Activated CD4-positive, CD25-positive, alpha-beta regulatory T cell treated with anti-CD3 and anti-CD28 coated beads, Interleukin-2, amount 50 U/mL, for 24 hours (primary cell): ENCODE measurements at places on chromosomes 12 and 14.
A peak's percentile ranks its signal among the peaks of the same experiment; 100 is the strongest.

GRCh38 chr14:106578481-106578880, 1052.1 kb downstream of the TMEM121 start:
- ATAC-seq: no peak

- ATAC-seq: no peak
Observed at GRCh38 chr14:80624581-80624980, 317.0 kb downstream of the CEP128 start.

DNA sequence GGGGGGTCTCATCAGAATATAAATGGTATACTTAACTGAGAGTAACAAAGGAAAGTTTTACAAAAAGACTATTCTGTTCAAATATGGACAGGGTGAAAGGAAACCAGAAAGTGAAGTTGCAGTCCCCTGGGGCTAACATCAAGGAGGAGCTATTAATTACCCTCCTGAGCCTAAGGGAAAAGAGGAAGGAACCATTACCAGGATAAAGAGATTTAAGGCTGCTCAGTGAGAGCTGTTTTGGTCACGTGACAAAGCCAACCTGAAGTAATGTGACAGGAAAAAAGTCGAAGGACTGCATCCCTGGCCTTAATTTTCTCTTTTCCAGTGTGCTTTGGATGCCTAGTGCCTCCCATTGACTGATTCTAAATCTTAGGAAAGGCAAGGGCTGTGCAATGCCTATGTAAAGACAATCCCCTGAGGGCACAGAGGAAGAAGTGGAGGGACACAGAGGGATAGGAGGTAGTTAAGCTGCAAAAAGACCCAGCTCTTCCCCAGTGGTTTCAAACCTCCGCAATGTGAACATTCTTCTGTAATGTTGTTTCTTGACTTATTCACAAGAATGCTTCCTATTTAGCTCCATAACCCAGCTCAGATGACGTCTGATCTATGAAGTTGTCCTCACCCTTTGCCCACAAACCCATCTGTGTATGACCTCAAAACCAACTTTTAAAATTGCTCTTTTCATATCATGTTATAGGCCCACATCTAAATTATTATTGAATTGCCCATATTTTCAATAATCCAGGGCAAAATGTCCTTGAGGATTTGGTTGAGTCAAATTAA, 187.7 kb upstream of the DCN start:
- ATAC-seq: no peak

DNA sequence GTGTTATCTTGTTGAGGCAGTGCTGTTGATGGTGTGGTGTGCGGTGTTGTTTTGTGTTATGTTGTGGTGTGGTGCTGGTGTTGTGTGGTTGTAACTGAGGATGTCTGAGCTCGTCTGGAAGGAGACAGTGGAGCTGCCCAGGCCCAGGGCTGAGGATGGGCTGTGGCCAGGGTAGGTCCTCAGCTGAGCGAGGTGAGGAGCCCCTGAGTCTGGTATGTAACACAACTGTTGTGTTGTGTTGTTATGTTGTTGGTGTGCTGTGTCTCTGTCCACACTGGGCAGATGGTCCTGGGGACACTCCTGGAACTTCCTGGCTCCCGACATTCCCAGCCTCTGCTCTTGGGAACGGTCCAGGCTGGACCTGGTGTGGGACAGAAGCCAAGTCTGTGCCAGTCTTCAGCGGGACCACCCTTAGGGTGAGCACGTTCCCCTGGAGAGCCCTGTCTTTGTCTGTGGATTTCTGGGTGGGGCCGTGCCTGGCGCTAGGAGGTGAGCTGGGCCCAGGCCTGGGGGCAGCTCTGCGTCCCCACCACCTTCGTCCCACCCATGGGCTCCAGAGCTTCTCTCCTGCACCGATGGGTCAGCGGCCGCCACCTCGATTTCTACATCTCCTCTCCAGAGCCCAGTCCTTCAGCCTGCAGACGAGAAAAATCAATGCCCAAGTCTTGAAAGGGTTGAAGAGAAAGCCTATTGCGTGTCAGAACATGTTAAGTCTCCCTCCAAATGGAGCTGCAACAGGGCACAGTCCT, 27.4 kb upstream of the SFSWAP start:
- ATAC-seq: no peak

- no peak for ATAC-seq
Observed at GRCh38 chr12:14612898-14613445, 45.3 kb upstream of the PLBD1 start.

DNA sequence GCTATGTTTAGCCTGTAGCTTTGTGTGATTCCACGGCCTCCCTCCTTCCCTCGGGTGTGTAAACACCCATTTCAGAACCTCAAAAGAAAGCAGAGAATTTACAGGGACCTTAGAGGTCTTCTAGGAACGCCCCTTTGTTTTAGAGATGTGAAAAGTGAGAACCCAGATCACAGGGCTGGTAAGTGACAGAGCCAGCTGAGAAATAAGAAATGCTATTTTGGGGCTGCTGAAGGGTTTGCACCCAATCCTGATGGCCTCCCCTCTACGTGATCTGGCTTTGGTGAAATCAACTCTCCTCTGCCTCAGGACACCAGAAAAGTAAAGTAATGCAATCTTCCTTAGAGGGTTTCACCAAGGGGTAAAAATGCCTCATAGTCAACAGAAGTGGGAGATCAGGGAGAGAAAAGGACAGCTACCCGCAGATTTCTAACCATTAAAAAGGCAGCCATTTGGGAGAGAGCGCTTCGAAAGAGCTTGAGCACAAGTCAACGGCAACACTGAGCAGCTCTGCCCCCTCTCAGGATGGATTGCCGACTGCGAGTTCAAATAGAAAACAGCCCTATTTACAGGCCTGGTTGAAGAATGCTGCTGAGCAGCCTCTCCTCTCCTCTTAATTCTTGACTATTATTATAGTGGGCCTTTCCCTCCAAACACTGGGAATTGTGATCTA, 78.5 kb upstream of the RASSF3 start:
- ATAC-seq: no peak

DNA sequence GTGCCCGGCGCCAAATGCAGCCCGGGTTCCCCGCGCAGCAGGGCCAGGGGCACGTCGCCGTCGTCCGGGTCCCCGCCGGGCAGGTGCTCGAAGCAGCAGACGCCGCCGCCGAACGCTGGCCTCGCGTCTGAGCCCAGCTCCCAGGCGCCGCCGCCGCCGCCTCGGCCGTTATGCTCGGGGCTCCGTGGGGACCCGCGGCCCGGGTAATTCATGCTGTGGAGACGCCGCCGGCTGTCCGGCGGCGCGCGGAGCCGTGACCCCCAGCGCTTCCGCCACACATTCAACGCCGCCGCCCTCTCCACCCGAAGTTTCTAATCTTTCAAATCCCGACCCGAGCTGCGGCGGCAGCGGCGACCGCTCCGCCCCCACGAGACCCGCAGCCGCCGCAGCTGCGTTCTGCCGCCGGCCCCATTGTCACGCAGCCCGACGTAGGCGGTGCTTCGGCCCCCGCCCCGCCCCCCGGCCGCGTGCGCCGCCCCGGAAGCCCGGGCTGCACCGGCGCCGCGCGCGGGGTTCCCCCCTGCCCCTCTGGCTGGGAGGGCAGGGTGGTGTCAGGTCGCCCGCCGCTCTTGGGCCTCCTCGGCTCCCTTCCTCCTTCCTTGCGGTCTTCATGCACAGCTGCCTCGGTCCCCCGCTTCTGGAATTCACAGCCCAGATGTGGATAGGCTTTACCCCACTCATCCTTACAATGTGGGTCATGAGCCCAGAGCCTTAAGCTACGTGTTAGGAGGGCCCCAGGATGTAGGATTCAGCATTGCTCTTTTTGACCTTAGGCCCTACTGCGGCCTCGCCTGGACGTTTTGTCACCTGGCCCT, at the start of gene DDHD1:
DDHD1 (minus strand) TSS at position 437 of the 815 bp plus-strand sequence; CDS start at position 212, 225 bp downstream.
- peak; percentile 78 for ATAC-seq

- ATAC-seq: no peak
Observed at GRCh38 chr14:100282083-100282350, 24.2 kb downstream of the SLC25A29 start.

- no peak for ATAC-seq
Observed at GRCh38 chr12:57539134-57539768, 7.7 kb downstream of the DCTN2 start.

GRCh38 chr14:55758796-55759195, 178.8 kb downstream of the KTN1 start:
- no peak for ATAC-seq

- ATAC-seq: no peak
Observed at GRCh38 chr12:109735051-109735521, 21.5 kb downstream of the FAM222A start.

GRCh38 chr12:67558775-67559174, 89.8 kb upstream of the DYRK2 start:
- ATAC-seq: no peak

- no peak for ATAC-seq
Observed at GRCh38 chr12:69985656-69986055, 160.6 kb downstream of the MYRFL start.

DNA sequence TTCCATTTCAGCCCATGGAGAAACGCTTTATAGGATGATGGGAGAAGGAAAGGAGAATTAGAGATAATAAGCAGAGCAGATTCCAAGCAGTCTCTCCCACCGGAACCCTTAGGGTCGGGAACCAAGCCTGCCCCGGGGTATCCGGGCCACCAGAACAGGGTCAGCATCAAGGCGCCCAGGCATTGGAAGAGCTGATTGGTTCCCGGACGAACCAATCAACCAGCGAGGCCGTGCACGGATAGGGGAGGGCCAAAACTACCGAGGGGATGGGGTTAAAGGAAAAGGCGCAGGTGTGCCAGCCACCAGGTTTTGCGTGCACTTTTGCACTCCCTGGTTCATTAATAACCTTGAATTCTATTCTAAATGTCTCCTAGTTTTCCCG, 1.7 kb downstream of the PPM1H start:
- no peak for ATAC-seq

- no peak for ATAC-seq
Observed at GRCh38 chr12:47735649-47736048, 10.4 kb upstream of the ENDOU start.

GRCh38 chr12:71840231-71840847, 780 bp downstream of the TBC1D15 start:
- no peak for ATAC-seq

DNA sequence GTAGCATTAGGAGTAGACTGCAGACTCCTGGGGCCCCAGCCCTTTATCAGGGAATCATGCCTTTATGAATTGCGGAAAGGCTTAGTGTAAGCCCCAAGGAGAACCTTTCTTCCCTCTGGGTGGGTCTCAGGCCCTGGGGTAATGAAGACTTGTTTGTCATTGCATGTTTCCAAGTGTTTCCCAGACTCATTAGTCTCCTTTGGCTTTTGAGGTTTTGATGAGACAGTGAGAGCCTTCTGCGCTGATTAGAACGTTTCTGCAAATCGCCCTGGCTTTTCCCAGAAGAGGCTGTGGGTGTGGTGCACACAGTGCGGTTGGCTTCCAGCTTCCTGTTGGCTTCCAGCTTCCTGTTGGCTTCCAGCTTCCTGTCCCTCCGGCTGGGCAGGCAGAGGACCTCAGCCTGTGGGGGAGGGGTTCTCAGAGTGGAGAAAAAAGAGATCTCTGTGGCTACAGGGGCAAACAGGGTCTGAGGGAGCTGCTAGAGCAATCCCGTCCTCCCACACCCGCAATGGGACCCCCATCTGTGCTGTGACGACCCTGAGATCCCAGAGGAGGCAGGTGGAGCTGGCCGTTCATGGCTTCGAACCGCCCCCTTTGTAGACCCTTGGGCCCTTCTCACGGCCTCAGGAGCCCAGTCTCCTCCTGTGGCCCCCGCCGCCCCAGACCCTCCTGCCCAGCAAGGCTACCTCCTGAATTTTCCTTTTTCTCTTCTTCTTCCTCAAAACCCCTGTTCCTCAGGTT, 42.1 kb downstream of the GPR68 start:
- no peak for ATAC-seq

DNA sequence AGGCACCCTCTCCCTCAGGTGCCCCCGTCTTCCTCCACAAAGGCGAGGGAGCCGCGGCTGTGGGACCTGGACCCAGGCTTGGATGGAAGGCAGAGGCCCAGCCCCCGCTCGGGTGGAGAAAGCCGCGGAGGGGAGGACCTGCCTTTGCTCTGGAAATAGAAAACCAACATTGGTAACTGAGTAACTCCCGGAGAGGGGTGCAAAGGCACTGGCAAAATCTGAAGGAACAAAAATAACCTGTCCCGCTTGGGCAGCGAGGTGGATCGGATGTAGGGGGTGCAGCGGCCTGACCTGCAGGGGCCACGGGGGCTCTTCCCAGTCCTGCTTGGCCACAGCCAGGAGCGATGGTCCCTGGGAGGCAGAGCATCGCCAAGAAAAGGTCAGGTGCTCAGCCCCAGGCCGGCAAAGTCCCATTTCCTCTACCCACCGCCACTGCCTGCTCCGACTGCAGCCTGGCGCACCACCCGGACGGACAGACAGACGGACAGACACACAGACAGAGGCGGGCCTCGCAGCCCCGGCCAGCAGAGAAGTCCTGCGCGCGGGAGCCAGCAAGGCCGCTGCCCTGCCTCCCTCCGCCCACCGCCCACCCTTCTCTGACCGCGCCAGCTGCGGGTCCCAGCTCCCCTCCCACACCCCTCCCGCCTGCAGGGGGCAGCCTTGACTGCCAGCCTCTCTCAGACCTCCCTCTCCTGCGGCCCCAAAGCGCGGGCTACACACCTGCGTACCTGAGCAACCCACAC, 21.4 kb upstream of the TMEM106C start:
- peak; percentile 62 for ATAC-seq

GRCh38 chr14:69048456-69048855, 69.4 kb upstream of the ACTN1 start:
- no peak for ATAC-seq

GRCh38 chr14:102125546-102125945, 14.2 kb upstream of the WDR20 start:
- ATAC-seq: no peak

DNA sequence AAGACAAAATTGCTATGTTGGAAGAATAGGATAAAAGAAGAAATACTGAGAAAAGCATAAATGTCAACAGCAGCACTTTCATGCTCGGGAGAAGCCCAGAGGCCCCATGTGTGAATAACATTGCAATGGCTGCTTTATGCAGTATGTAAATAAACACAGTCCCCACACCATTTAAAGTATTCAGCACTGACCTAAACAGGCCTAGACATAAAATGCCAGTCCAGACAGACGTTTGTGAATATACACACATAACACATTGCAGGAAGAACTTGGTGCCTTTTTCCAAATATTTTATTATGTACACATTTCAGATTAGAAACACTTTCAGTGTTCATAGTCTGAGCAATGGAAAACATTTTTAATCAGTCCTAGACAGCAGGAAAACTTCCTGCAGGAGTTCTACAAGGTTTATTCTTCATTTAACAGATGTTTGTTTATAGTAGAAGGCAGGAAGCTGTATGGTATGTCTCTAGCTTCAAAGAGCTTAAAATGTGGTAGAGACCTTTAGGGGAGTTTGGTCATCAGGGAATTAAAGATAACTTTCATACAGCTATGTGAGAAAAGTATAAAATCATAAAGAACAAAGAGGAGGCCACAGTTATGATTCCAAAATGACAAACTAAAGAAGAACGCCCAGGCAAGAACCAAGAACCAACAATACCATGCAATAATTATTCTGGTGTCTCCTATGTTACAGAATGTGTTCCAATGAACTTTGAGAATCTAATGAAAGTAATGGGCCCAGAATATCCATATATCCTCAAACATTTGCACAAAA, 30.6 kb upstream of the SLC38A2 start:
- ATAC-seq: no peak
